ENCODE measurements at places on chromosomes 7 and 10.
A peak's percentile ranks its signal among the peaks of the same experiment; 100 is the strongest.

GRCh38 chr7:112481121-112481736 is 438 bp downstream of the LSMEM1 start:
- DNase-seq: no peak

GRCh38 chr10:59242991-59243390 is 66.5 kb downstream of the PHYHIPL start:
- no peak for DNase-seq

DNA sequence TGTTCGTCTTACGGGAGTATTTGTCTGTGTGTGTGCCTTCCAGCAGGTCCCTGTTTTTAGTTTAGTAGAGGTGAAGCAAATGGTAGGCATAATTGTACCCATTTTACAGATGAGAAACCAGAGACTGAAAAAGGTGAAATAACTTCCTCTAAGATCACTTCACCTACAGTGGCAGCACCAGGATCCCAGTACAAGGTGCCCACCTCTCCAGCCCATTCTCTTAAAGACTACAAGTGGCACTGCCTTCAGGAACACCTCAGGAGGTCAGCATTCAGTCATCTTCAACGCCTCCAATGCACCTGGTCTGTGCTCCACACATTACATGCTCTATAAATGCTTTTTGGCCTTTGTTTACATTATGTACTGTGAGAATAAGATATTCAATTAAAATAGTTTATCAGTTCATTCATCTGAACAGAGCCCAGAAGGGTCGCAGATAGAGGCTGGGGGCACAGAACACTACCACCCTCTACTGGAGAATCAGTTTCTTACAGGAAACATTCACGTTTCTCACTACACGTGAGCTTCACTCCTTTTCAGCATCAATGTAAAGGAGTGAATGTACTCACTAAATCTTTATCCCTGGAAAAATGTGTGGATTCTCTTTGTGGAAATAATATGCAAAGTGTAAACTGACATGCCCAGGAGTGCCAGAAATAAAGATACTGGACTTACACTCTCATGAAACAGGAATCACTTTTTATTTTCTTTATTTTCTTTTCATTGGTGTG is 45.5 kb upstream of the ABLIM1 start:
- no peak for DNase-seq

DNA sequence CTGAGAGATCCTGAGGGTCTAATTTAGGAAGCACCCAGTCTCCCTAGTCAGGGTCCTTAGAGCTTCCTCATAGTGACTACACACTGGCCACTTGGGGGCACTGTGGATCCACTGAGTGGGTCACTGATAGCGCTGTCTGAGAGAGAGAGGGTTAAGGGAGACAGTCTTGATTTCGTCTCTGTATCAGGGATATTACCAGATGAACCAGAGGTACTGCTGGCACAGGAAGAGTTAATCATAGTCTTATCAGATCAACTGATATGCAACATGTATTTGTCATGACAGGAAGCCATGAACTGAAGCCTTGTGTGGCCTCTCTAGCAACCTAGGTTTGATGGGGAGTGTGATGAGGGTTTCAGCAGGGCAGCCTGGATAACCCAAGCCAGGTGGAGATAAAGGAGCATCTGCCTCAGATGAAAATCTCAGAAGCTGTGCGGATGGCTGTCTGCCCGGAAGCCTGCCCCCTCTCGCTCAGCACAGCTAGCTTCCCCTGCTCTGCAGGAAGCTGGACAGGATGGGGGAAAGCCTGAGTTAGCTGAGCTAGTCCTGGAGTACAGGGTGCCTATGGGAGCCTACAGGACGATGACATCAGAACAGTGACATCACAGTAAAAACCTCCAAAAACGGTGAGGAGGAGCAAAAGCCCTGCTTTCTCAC is 214.0 kb upstream of the PRSS1 start:
- peak; percentile 55 for DNase-seq

- DNase-seq: no peak
These were observed 114.6 kb upstream of the CNTNAP2 start for GRCh38 chr7:146002008-146002407.

- DNase-seq: no peak
These were observed 109.0 kb downstream of the INPP5A start for GRCh38 chr10:132646443-132647097.

DNA sequence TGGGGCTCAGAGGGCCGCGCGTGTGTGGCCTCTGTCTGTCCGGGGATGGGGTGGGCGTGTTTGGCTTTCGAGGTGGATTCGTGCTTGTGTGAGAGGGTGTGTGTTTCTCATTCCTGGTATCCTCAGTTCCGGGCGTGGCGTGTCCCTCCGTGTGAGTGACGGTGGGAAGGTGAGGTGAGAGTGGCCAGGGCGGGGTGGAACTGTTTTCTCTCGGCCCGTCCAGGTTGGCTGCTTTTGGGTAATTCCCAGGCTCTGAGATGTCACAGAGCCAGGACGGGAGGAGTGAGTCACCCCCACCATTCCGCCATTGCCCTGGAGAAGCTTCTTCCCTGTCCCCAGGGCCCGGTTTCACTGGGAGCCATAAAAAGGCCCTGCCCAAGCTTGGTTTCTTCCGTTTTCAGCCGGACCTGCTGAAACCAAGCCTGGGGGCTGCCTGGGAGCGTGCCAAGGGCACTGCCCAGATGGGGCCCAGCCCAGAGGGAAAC is 21.3 kb upstream of the CLDN4 start:
- DNase-seq: no peak

DNA sequence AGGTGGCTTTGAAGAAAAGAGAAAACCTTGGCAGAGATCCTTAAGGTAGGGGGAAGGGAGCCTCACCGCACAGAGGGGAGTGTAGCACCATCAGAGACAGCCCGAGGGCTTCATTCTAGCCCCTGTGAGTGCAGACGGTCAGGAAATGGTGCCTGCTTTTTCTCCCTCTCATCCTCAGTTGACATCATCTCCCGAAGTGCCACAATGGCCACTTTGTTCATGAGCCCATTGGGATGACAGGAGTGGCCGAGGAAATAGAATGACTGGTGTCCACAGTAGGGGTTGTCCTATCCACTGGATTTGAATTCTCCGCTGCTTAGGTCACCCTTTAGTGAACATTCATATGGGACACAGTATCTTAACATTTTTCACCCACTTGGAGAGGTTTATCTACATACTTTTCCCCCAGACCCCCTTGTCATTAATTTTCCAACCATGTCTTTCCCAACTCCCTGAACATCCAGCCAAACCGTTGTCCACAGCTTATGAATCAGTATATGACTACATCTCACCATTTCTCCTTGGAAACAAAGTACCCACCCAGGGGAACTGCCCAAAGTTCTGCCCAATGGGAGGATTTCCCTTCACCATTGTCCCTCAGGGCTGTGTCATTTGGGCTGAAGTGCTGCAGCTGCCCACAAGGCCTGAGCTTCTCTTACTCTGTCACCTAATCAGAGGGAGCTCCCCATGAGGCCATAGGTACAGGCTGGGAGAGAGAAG is 108.8 kb downstream of the ADCY1 start:
- DNase-seq: no peak

GRCh38 chr10:69892406-69892805 is 90.7 kb downstream of the COL13A1 start:
- DNase-seq: no peak

- DNase-seq: no peak
These were observed 257.7 kb downstream of the BAMBI start for GRCh38 chr10:28935061-28935460.

GRCh38 chr10:11197878-11198277 is 180.2 kb downstream of the CELF2 start:
- no peak for DNase-seq
